Activated CD4-positive, alpha-beta T cell treated with anti-CD3 and anti-CD28 coated beads, Interleukin-2, amount 50 U/mL, for 48 hours (primary cell): ENCODE measurements at places on chromosomes 16 and 17.
A peak's percentile ranks its signal among the peaks of the same experiment; 100 is the strongest.

- no peak for DNase-seq
These were observed 109.0 kb downstream of the SYCE1L start for GRCh38 chr16:77308163-77308561.

GRCh38 chr17:81888105-81888987 is 3.0 kb downstream of the ALYREF start:
- no peak for DNase-seq

DNA sequence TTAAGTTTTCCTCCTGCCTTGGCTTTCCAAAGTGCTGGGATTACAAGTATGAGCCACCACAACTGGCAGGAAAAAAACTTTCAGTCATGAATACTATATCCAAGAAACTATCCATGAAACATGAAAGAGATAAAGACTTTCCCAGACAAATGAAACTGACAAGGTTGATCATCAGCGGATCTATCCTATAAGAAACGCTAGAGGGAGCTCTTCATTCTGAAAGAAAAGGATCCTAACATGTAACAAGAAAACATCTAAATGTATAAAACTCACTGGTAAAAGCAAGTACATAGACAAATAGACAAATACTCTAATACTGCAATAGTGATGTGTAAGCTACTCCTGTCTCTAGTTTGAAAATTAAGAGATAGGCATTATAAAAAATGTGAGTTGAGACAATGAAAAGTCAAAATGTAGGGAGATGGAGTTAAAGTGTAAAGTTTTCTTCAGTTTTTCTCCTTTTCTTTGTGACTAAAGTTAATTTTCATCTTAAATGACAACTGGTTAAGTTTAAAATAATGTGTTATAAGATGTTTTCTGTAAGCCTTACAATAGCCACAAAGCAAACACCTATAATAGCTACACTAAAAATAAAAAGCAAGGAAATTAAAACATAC is 79.6 kb upstream of the TEKT1 start:
- DNase-seq: no peak

GRCh38 chr17:7403043-7403726 is 712 bp downstream of the TMEM256 start:
- peak; percentile 29 for DNase-seq

GRCh38 chr16:59060207-59060606 is 326.1 kb upstream of the GOT2 start:
- DNase-seq: no peak

DNA sequence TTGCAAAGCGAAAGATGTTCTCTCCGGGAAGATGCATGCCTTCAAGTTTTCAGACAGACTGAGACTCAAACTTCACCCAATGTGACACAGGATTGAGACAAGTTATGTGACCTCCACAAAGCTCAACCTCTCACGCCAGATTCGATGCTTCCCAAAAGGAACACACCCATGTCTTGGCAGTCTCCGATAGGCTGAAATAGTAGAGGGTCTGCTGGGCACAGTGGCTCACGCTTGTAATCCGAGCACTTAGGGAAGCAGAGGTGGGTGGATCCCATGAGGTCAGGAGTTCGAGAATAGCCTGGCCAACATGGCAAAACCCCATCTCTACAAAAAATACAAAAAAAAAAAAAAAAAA is 22.1 kb downstream of the ZFHX3 start:
- DNase-seq: no peak

GRCh38 chr16:87784812-87785211 is 19.0 kb upstream of the KLHDC4 start:
- DNase-seq: no peak

DNA sequence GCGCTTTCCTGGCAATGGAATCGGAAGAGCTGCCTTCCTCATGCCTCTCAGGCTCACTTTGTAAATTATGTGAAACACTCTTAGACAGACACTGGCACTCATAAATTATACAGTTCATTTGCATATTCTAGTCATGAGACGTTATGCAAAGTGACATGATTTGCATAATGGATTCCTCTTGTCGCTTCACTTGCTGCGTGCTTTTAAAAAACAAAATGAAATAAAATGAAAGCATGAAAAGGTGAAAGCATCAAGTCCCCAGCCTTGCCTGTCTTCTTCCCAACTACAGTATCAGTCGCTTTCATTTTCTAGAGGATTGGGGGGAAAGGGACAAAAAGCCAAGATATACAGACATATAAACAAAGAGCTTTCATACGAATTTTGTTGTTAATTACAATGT is 252.8 kb upstream of the PMFBP1 start:
- DNase-seq: no peak

- no peak for DNase-seq
These were observed 11.0 kb downstream of the ALDH3A2 start for GRCh38 chr17:19659366-19660177.

- no peak for DNase-seq
These were observed 253.2 kb upstream of the IRX5 start for GRCh38 chr16:54677308-54677950.
